Upper lobe of left lung (tissue), 6 donors: ENCODE measurements at places on chromosomes 1 and 21. TPM values are rescaled to one million over a fixed set of nuclear protein-coding genes. Genes with fewer than 3 reads are reported as not detected.

The CASQ1 gene
- total RNA-seq: not detected

The LUZP1 gene
- total RNA-seq: 33.0 TPM

The FCRL1 gene
- 3.2 TPM for total RNA-seq

The HSD3B2 gene
- total RNA-seq: not detected

The TNNI3K gene
- total RNA-seq: 0.72 TPM

The PAQR7 gene
- total RNA-seq: 6.8 TPM

The KIF21B gene
- 18.9 TPM for total RNA-seq

The TRIM63 gene
- total RNA-seq: not detected

The LAPTM5 gene
- 275 TPM for total RNA-seq

The GPR25 gene
- total RNA-seq: not detected

The PEAR1 gene
- total RNA-seq: 11.2 TPM

GRCh38 chr1:23514111-23514679, 16.8 kb downstream of the E2F2 start:
- DNase-seq: no peak
- no peaks in the 10 kb centered on the region for H3K4me1 ChIP-seq
- no peaks in the 10 kb centered on the region for H3K27me3 ChIP-seq

GRCh38 chr1:172380441-172381244, 39.8 kb upstream of the C1orf105 start:
- H3K4me1 ChIP-seq: no peaks in the 10 kb centered on the region
- H3K4me3 ChIP-seq: no peak overlapping the region
- H3K27me3 ChIP-seq: no peaks in the 10 kb centered on the region
- no peak overlapping the region for H3K27ac ChIP-seq
- DNase-seq: no peak

DNA sequence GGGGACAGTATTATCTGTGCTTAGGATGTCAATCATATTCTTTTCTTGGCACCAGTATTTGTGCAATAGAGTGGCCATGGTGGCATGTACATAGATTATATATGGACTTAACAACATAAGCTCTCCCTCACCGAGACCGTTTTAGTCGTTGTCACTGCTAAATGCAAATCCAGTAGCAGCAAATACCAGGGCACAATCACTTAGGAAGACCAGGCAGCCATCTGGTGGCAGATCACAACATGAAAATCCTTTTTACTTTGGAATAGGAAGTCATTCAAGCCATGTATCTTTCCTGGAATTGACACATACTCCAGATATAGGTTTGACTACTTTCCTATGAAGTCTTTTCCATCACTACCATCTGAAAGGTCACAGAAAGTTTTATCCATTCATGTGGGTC, 53.2 kb upstream of the C1orf87 start:
- H3K36me3 ChIP-seq: no peaks in the 10 kb centered on the region
- no peak overlapping the region for H3K4me3 ChIP-seq
- H3K27ac ChIP-seq: no peak overlapping the region
- H3K27me3 ChIP-seq: no peaks in the 10 kb centered on the region
- no peaks in the 10 kb centered on the region for H3K4me1 ChIP-seq

DNA sequence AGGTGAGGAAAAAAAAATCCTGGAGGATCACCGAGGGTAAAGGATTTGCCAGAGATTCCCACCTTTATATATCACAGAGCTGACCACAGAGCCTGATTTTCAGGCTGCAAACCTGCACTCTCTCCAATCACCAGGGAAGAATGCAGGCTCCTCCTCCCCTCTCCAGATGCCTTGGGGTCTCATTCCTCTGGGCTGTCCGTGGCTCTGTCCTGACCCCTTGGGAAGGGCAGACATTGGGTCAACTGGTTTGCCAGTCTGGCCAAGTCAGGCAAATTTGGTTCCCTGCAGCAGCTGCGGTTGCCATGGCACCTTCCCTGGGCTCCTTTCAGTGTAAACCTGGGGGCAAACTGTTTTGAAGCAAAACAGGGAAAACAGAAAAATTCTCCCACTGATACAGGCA, 11.6 kb upstream of the OPRD1 start:
- no peak overlapping the region for H3K27ac ChIP-seq
- no peak overlapping the region for H3K4me3 ChIP-seq
- H3K4me1 ChIP-seq: no peaks in the 10 kb centered on the region

DNA sequence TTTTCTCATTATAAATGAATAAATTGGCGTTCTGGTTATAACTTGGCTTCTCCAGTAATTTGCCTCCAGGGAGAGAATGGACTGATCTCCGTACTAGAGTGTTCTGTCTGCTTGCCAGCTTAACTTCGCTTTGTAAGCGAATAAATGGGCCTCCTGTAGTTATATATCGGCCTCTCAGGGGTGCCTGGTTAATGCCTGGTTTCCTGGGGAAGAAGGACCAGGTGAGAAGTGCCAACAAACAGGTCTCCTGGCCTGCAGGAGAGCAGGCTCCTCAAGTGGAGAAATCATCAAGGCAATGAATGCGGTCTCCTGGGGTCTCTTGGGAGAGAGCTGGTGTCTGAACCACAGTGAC, 107.4 kb upstream of the SERBP1 start:
- no peaks in the 10 kb centered on the region for H3K36me3 ChIP-seq
- H3K4me1 ChIP-seq: peaks cover 7% of the 10 kb centered on the region
- no peak for DNase-seq
- no peak overlapping the region for H3K27ac ChIP-seq
- no peaks in the 10 kb centered on the region for H3K27me3 ChIP-seq
- H3K4me3 ChIP-seq: no peak overlapping the region

GRCh38 chr1:30731109-30731805, 7.9 kb upstream of the MATN1 start:
- H3K4me3 ChIP-seq: no peak overlapping the region
- no peaks in the 10 kb centered on the region for H3K27me3 ChIP-seq
- H3K4me1 ChIP-seq: no peaks in the 10 kb centered on the region
- H3K27ac ChIP-seq: no peak overlapping the region
- no peaks in the 10 kb centered on the region for H3K36me3 ChIP-seq

DNA sequence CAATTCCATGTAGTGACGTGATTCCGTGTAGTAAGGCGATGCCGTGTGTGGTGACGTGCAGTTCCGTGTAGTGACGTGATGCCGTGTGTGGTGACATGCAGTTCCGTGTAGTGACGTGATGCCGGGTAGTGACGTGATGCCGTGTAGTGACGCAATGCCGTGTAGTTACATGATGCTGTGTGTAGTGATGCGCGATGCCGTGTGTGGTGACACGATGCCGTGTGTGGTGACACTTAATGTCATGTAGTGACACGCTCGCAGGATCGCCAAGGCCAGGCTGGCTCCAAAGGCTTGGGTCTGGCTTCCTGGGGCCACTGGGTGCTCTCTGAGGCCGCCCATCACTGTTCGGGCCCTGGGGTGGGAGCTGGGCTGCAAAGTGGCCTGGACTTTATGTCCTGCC, 14.2 kb downstream of the COL18A1 start:
- peaks cover 3% of the 10 kb centered on the region for H3K4me1 ChIP-seq
- H3K27ac ChIP-seq: no peak overlapping the region
- H3K4me3 ChIP-seq: no peak overlapping the region
- H3K27me3 ChIP-seq: no peaks in the 10 kb centered on the region
- peak; percentile 38 for DNase-seq
- H3K36me3 ChIP-seq: no peaks in the 10 kb centered on the region

- no peaks in the 10 kb centered on the region for H3K36me3 ChIP-seq
- no peaks in the 10 kb centered on the region for H3K27me3 ChIP-seq
- no peak overlapping the region for H3K4me3 ChIP-seq
- H3K27ac ChIP-seq: no peak overlapping the region
- H3K4me1 ChIP-seq: no peaks in the 10 kb centered on the region
These were observed 36.0 kb upstream of the GNG12 start for GRCh38 chr1:67869233-67869632.

- no peak overlapping the region for H3K27ac ChIP-seq
- H3K27me3 ChIP-seq: no peaks in the 10 kb centered on the region
- H3K4me3 ChIP-seq: no peak overlapping the region
- no peak for DNase-seq
- peaks cover 3% of the 10 kb centered on the region for H3K4me1 ChIP-seq
- H3K36me3 ChIP-seq: no peaks in the 10 kb centered on the region
These were observed 49.8 kb downstream of the BCAR3 start for GRCh38 chr1:93631626-93632365.

DNA sequence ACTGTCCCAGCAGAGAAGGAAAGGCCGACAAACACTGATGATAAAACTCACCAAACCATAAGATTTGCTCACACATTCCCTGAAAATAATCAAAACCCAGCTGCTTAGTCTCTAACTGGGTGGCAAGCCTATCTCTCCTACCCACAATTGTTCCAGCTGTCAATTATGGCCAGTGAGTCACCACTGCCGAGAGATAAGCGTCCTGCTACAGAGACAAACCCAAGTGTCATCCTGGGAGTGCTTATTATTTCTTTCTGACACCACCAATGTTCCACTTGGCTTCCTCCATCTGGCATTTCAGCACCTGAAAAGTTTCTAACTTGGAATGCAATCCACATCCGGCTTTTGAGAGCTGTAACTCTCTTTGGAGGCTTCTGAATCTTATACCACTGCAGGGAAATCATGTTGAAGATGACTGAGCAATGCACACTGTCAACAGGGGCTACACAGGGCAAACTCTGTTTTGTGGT, 51.5 kb upstream of the VAV3 start:
- H3K27me3 ChIP-seq: no peaks in the 10 kb centered on the region
- no peaks in the 10 kb centered on the region for H3K36me3 ChIP-seq
- H3K4me1 ChIP-seq: peaks cover 6% of the 10 kb centered on the region
- no peak overlapping the region for H3K27ac ChIP-seq
- no peak overlapping the region for H3K4me3 ChIP-seq
- DNase-seq: no peak

GRCh38 chr1:41024953-41025352, 3.4 kb upstream of the SLFNL1 start:
- H3K36me3 ChIP-seq: peaks cover 42% of the 10 kb centered on the region
- DNase-seq: no peak
- no peak overlapping the region for H3K27ac ChIP-seq
- H3K4me3 ChIP-seq: no peak overlapping the region
- peaks cover 20% of the 10 kb centered on the region for H3K4me1 ChIP-seq
- H3K27me3 ChIP-seq: no peaks in the 10 kb centered on the region

GRCh38 chr1:214913966-214914365, 168.6 kb upstream of the KCNK2 start:
- H3K36me3 ChIP-seq: no peaks in the 10 kb centered on the region
- no peaks in the 10 kb centered on the region for H3K4me1 ChIP-seq
- H3K27me3 ChIP-seq: no peaks in the 10 kb centered on the region
- no peak overlapping the region for H3K4me3 ChIP-seq
- no peak overlapping the region for H3K27ac ChIP-seq

- H3K27me3 ChIP-seq: no peaks in the 10 kb centered on the region
- no peak for DNase-seq
- H3K4me1 ChIP-seq: peaks cover 82% of the 10 kb centered on the region
- H3K36me3 ChIP-seq: no peaks in the 10 kb centered on the region
- peak overlapping the region; percentile 26 for H3K27ac ChIP-seq
These were observed 28.3 kb downstream of the ARID1A start for GRCh38 chr1:26724118-26724517.

GRCh38 chr21:20592463-20592862, 405.7 kb upstream of the NCAM2 start:
- no peaks in the 10 kb centered on the region for H3K27me3 ChIP-seq
- no peaks in the 10 kb centered on the region for H3K4me1 ChIP-seq
- H3K27ac ChIP-seq: no peak overlapping the region
- no peak overlapping the region for H3K4me3 ChIP-seq
- no peak for DNase-seq
- no peaks in the 10 kb centered on the region for H3K36me3 ChIP-seq

DNA sequence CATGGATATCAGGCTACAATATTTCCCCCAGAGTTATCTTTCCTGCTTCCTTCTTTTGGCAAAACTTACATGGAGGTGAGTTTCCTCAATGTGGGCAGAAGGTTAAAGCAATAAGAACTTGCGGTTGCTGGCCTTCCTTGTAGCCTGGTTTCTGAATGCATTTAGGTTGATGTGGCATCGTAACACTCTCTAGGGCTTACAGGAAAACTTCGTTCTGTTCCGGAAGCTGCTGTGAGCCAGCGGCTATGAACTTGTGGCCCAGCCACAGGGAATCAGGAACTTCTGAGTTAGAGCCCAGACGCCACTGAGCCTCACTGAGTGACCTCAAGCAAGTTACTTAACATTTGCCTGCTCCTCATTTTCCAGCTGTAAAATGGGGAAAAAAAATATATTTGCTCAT, 623.4 kb upstream of the ADAMTS5 start:
- no peaks in the 10 kb centered on the region for H3K27me3 ChIP-seq
- H3K4me1 ChIP-seq: no peaks in the 10 kb centered on the region
- H3K36me3 ChIP-seq: no peaks in the 10 kb centered on the region
- no peak overlapping the region for H3K4me3 ChIP-seq
- no peak for DNase-seq

DNA sequence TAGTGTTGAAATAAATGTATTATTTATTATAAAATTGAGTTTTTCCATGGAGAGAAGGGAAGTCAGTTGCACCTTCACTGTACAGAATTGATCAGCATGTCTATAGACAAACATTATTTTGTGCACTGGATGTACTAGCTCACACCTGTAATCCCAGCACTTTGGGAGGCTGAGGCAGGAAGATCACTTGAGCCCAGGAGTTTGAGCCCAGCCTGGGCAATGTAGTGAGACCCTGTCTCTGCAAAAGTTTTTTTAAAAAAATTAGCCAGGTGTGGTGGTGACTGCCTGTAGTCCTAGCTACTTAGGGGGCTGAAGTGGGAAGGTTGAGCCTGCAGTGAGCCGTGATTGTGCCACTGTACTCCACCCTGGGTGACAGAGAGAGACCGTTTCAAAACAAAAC, 87.7 kb downstream of the MAST2 start:
- no peak overlapping the region for H3K27ac ChIP-seq
- no peak for DNase-seq
- no peaks in the 10 kb centered on the region for H3K36me3 ChIP-seq
- no peak overlapping the region for H3K4me3 ChIP-seq
- H3K4me1 ChIP-seq: peaks cover 4% of the 10 kb centered on the region

GRCh38 chr1:23748016-23748415, 4.7 kb downstream of the ELOA start:
- peaks cover 51% of the 10 kb centered on the region for H3K4me1 ChIP-seq
- H3K27ac ChIP-seq: no peak overlapping the region
- no peak overlapping the region for H3K4me3 ChIP-seq
- H3K27me3 ChIP-seq: no peaks in the 10 kb centered on the region
- peaks cover 27% of the 10 kb centered on the region for H3K36me3 ChIP-seq

GRCh38 chr1:248841702-248842395, 3.8 kb downstream of the ZNF672 start:
- H3K4me3 ChIP-seq: no peak overlapping the region
- DNase-seq: peak; percentile 59
- peak overlapping the region; percentile 46 for H3K27ac ChIP-seq
- H3K4me1 ChIP-seq: peaks cover 47% of the 10 kb centered on the region

DNA sequence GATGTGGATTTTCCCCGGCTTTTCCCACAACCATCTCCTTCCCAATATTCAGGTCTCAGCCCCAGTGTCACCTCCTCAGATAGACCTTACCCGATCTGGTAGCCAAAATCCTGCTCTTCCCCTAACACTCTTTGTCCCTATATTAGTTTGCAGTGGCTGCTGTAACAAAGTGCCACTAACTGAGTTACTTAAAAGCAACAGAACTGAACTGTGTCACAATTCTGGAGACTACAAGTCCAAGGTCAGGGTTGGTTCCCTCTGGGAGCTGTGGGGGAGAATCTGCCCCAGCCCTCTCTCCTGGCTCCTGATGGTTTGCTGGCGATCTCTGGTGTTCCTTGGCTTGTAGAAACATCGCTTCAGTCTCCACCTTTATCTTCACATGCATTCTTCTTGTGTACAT, 64.0 kb downstream of the NENF start:
- no peak for DNase-seq
- H3K36me3 ChIP-seq: no peaks in the 10 kb centered on the region
- H3K27me3 ChIP-seq: no peaks in the 10 kb centered on the region
